ENCODE measurements at places on chromosomes 3 and 15.

- DNase-seq = no peak
These were observed 43.4 kb upstream of the PRTG start for GRCh38 chr15:55786341-55786740.

GRCh38 chr3:197713477-197713822 is 23.3 kb downstream of the RUBCN start:
- DNase-seq = no peak

- DNase-seq = no peak
These were observed 119.6 kb downstream of the FMN1 start for GRCh38 chr15:33074942-33075341.

DNA sequence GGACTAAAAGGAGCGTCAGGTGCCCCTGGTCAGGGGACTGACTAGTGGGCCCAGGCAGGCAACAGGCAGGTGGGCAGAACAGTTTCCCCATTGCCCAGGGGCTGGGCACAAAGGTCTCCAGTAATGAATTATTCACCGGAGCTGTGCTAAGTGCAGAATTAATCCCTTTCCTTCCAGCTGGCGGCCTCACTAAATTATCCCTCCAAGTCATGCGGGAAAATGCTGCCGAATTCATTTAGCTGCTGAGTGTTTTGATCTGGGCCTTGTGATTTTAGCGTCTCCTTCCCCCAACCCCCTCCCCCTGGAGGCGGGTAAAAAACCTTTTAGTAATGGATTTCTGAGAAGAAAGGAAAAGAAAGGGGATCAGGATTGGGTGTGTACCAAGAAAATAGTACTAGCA is 47.2 kb downstream of the CCDC33 start:
- no peak for DNase-seq

- DNase-seq = no peak
These were observed 83.9 kb upstream of the PROK2 start for GRCh38 chr3:71868876-71869275.

DNA sequence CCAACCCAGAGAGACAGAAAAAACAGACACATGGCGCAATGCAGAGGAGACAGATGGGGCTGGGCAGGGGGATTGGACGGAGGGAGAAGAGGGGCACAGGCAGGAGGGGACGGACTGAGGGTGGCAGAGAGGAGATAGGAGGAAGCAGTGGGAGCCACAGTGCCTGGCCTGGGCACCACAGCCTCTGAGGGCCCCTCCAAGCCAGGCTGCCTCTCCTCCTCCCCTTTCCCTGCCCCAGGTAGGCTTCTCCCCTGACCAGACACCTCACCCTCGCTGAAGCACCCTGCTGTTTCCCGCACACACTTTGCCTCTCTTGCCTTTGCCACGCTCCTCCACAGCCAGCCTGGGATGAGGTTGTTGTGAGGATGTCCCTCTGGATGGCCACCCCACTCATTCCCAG is 84.0 kb upstream of the PRR20G start:
- DNase-seq = no peak

- no peak for DNase-seq
These were observed 966 bp downstream of the ALAS1 start for GRCh38 chr3:52198643-52199608.

DNA sequence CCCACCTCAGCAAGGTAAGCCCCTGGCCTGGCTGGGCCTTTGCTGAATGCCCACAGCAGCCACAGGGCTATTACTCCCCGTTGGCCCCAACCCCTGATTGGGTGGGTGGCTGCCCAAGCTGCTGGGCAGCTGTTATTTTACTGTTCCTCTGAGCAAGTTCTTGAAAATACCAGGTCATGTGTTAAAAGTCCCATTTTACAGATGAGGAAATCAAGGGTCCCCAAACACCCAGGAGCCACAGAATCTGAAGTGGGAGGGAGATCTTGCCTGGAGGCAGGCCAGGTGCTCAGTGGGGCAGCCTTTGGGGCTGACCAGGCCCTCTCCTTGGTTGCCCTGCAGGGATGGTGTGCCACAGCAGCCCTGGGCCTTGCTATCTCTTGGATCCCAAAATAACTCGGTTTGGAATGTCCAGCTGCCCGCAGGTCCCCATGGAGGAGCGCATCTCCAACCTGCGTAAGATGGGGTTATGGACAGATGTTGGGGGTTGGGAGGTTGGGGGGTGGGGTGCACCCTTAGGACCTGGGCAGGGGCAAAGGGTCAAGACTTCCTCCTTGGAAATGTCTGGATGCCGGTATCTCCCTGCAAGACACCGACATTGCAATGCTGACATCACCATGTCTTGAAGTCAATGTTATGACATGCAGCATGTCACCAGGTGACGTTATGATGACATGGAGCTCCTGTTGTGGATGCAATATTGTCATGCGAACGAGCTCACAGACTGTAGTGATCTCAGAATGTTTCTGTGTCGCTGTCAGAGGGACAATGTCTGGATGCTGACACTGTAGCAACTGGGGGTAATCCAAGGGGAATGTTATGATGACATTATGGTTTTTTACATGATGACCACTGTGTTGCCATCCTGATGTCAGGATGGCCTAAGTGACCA is 13.3 kb upstream of the CSPG4 start:
- no peak for DNase-seq

GRCh38 chr3:141387516-141387915 is 19.2 kb downstream of the ZBTB38 start:
- no peak for DNase-seq

DNA sequence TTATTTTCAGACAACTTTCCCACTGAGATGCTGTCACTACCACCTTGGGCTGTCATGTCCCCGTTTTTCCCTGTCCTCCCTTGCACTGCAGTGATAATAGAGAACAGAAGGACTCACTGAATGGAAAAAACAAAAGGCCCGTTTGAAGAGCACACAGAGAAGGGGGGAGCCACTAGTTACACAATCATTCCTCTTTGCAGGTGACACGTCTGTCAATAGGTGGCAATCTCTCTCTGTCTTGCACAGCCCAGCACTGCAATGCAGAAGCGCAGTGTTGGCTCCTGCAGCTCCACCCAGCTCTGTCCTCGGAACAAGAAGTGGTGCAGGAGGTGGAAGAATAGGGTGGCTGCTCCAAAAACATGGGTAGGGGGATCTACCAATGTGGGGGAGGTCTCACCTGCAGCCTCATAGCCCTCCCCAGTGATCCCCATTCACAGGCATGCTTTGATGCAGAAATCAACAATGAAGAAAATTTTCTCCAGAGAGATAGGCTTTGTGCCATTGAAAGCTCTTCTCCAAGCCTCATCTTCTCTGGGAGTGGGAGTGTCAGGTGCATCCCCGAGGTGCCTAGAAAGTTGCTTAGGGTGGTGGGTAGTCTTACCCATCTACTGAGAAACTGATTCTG is 31.8 kb downstream of the FSTL1 start:
- no peak for DNase-seq

DNA sequence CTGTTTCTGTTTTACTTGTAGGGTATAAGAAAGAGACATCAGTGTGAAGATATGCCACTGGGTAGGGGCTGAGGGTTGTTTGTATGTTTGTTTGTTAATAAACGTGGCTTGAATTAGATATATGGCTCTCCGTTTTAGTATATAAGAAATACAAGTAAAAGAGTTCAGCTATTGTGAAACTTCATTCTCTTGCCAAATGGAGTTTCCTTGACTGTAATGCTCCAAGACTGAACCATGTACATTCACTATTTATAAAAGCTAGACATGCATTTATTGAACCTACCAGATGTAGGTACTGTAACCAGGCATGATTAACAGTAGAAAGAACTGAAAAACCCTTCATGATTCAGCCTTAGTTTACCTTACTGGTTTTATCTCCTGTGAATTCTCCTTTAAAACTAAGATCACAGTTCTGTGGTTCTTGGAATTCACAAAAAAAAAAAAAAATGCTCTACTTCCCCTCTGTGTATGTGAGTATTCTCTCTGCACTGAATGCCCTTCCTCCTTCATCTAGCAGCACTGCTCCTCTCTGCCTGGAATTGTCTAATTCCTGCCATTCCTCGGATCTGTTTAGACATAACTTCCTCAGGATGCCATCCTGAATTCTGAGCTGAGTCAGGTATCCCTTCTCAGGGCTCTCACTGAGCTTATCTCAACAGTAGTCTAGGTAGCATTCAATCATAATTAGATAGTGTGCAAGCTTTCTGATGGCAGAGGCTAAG is 504.4 kb downstream of the FHIT start:
- DNase-seq = no peak

GRCh38 chr3:101849714-101850245 is 466 bp downstream of the NFKBIZ start:
- DNase-seq = no peak

GRCh38 chr3:73521734-73522336 is 102.9 kb downstream of the PDZRN3 start:
- DNase-seq = no peak

DNA sequence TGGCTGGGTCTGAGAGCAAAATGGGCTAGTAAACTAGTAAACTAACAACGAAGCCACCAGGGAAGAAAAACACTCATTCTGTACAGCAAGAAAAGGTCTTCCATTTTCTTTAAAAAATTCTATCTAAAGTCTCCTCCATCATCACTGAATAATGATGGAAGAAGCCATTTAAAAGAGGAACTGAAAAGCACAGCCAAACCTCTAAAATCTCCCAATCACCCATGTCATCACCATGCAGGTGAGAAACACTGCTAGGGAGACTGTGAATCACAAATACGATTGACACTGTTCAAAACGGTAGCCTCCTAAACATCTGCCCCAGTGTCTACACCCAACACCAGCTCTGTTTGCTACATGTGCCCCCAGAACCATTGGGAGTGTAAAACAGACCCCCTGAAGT is 140.4 kb downstream of the RORA start:
- no peak for DNase-seq

All from renal pelvis (tissue), 12 donors.